ENCODE measurements at places on chromosomes 3 and 15. TPM values are rescaled to one million over a fixed set of nuclear protein-coding genes. Genes with fewer than 3 reads are reported as not detected.
A peak's percentile ranks its signal among the peaks of the same experiment; 100 is the strongest.

Gene ARRDC4
- 2.5 TPM for total RNA-seq

Gene EPHB3
- not detected for total RNA-seq

Gene BSN
- 0.70 TPM for total RNA-seq

Gene ACKR2
- total RNA-seq, result 1.1 TPM

Gene CTDSPL2
- total RNA-seq, result 95.2 TPM

Gene ADGRG7
- total RNA-seq, result not detected

Gene SLC9C1
- not detected for total RNA-seq

DNA sequence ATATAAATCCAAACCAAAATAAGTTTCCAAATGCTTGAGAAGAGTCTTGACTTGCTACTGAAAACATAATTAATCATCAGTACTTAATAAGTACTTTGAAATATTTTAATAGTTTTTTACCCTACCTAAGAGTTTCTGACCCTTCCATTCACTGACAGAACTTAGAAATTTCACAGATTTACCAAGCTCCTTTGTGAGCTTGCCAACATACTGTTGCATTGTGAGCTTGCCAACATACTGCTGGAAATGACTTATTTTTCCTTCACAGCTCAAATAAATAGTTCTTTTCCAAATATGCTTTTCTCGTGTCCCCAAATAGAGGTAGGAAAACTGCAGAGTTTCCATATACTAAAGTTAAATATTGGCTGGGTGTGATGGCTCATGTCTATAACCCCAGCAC, 9.6 kb upstream of the AADAC start:
- H3K27me3 ChIP-seq, result no peaks in the 10 kb centered on the region
- no peaks in the 10 kb centered on the region for H3K36me3 ChIP-seq
- H3K4me3 ChIP-seq, result no peak overlapping the region
- H3K4me1 ChIP-seq, result peaks cover 14% of the 10 kb centered on the region

DNA sequence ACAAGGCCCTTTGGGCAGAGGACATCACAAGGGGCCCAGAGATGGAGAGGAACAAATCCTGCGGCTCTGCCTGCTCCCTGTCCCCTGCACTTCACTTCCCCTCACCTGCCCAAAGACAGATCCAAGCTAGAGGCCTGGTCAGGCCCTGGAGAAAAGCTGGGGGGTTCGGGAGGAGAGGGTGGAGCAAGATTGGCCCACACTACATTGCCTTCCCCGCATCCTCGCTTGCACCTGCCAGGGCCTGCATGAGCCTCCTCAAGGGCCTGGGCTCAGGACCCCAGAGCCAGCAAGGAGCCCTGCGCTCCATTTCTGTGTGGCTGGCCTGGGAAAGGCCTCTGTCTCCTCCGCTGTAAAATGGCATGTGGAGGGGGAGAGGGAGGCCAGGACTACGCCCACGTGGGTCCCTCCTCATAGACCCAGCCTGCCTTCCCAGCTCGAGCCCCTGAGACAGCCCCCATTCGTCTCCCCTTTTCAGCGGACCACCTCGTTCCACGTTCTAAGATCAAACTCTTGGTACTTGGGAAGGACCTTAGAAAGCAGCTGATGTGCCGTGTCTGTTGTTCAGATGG, 106.0 kb downstream of the HMG20A start:
- H3K27ac ChIP-seq, result peak overlapping the region; percentile 46
- no peaks in the 10 kb centered on the region for H3K36me3 ChIP-seq
- H3K4me1 ChIP-seq, result peaks cover 55% of the 10 kb centered on the region
- H3K27me3 ChIP-seq, result no peaks in the 10 kb centered on the region
- H3K4me3 ChIP-seq, result no peak overlapping the region

DNA sequence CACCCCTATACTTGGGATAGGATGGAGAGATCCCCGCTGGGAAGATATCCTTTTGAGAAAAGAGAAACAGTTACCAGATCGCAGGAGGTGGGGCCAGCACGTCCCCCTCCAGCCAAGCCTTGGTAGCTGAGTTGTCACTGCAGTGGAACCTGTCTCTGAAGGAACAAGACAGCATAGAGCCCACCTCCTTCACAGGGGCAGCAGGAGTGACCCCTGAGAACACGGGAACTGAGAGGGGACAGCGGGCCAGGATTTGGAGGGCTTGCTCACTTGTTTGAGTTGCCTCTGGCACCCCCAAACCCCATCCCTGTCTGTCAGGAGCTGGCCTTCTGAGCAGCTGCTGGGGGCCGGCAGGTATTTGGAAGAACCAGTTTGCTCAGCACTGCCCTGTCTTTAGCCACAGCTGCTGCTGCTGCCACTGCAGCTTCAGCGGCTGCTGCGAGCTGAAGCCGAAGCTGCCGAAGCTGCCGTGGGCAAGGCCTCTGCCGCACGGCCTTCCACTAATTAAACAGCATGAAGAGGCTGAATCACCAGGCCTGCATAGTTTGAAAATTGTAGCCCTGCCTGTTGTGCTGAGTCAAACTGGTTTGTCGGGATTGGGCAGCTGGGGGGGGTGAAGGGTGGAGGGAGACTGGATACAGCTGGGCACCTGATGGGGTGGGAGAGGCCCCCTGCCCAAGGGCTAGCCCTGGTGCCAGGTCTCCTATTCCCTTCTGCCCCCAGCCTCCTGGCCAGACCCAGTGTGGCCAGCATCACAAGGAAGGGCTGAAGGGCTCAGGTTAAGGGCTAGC, 4.0 kb downstream of the EPHB3 start:
- H3K27me3 ChIP-seq, result peaks cover 89% of the 10 kb centered on the region
- H3K27ac ChIP-seq, result no peak overlapping the region
- no peak overlapping the region for H3K4me3 ChIP-seq
- peaks cover 7% of the 10 kb centered on the region for H3K4me1 ChIP-seq
- no peaks in the 10 kb centered on the region for H3K36me3 ChIP-seq

DNA sequence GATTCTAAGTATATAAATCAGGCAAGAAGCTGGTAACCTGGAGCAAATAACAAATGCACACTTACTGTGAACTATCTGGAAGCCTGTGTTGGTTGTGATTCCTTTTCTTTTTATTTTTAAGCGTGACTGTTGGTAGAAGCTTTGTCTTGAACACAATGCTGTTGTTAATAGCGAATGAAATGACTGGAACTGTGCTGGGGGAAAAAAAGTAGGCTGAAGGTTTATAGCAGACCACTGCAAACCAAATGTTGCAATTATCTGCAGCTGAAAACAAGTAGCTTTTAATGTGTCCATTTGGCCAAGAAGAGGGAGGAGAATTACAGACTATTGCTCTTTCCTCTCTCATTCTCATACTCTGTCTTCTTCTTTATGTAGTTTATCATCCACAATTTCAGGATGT, 184.5 kb upstream of the DNAJC19 start:
- no peaks in the 10 kb centered on the region for H3K4me1 ChIP-seq
- H3K36me3 ChIP-seq, result no peaks in the 10 kb centered on the region
- no peak overlapping the region for H3K27ac ChIP-seq
- no peak overlapping the region for H3K4me3 ChIP-seq
- no peaks in the 10 kb centered on the region for H3K27me3 ChIP-seq
- DNase-seq, result no peak

- no peak for DNase-seq
- no peak overlapping the region for H3K4me3 ChIP-seq
- peaks cover 15% of the 10 kb centered on the region for H3K4me1 ChIP-seq
- no peaks in the 10 kb centered on the region for H3K27me3 ChIP-seq
These were observed 7.7 kb upstream of the GOLGB1 start for GRCh38 chr3:121757087-121757811.

- H3K4me3 ChIP-seq, result no peak overlapping the region
- DNase-seq, result no peak
- H3K36me3 ChIP-seq, result no peaks in the 10 kb centered on the region
- no peak overlapping the region for H3K27ac ChIP-seq
- 0 out of 2 replicates have a peak, but pooled peaks cover 5% of the 10 kb centered on the region for H3K4me1 ChIP-seq
These were observed 84.0 kb downstream of the IFT80 start for GRCh38 chr3:160314995-160315394.

GRCh38 chr3:124351430-124352148, 359.7 kb upstream of the ROPN1 start:
- H3K27ac ChIP-seq, result no peak overlapping the region
- peak; percentile 39 for DNase-seq

DNA sequence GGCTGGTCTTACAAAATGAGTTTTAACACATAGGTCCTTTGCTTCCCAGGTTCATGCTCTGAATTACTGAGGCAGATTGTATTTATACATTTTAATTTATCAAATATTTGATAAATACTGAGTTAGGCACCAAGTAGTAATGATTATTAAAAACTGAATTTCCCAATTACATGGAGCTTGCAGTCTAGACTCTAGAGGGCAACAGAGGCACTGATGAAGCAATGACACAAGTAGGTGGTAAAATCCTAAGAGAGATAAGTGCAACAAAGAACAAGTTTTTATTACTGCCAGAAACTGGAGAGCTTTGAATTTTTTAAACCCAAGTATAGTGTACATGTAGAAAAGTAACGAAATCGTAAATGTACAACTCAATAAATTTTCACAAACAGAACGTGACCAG, 406.2 kb upstream of the RARB start:
- H3K36me3 ChIP-seq, result no peaks in the 10 kb centered on the region
- no peak overlapping the region for H3K4me3 ChIP-seq
- no peaks in the 10 kb centered on the region for H3K27me3 ChIP-seq
- peak; percentile 3 for DNase-seq
- no peaks in the 10 kb centered on the region for H3K4me1 ChIP-seq

GRCh38 chr15:67093504-67093862, 28.1 kb downstream of the SMAD3 start:
- H3K27me3 ChIP-seq, result no peaks in the 10 kb centered on the region
- DNase-seq, result no peak
- H3K4me1 ChIP-seq, result peaks cover 32% of the 10 kb centered on the region
- H3K27ac ChIP-seq, result no peak overlapping the region
- H3K4me3 ChIP-seq, result no peak overlapping the region

- no peaks in the 10 kb centered on the region for H3K4me1 ChIP-seq
- no peaks in the 10 kb centered on the region for H3K36me3 ChIP-seq
- DNase-seq, result no peak
- H3K27ac ChIP-seq, result no peak overlapping the region
- H3K4me3 ChIP-seq, result no peak overlapping the region
- no peaks in the 10 kb centered on the region for H3K27me3 ChIP-seq
These were observed 495.2 kb upstream of the EPHA6 start for GRCh38 chr3:96319166-96319565.

DNA sequence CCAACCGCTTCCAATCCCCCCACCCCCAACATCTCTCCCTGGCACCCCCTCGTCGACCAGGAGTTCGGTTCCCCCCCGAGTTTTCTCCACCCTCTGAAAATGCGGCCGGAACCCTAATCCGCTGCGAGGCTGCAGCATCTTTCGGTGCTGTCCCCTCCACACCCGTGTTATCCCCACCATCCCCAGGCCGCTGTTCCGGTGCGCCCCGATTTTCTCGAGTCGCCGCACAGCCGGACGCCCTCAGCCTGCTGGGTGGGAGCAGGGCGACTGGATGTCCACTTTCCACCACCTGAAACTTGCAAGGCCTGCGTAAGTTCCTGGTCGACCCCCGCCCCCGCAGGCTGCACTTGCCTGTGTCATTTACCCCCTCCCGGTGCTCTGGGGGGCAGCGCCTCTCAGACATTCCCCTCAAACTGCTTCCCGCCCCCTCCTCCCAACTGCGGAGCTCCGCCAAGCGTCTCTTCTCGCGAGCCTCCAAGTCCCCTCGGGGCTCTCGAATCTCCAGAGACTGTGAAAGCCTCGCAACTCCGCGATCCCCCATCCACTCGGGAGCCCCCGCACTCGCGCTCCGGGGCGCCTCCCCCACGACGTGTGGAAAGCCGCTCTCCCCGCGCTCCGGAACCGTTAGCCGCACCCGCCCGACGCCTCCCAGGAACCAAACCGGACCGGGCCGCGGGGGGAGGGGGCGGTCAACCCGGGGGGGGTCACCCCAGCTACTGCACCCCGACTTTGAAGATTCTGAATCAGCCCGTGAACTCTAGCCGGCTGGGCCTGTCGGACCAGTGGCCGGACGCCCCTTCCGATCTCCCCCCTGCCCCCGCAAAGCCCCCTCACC, 566 bp downstream of the ETV5 start:
- H3K27me3 ChIP-seq, result no peaks in the 10 kb centered on the region
- H3K4me1 ChIP-seq, result peaks cover 64% of the 10 kb centered on the region
- H3K36me3 ChIP-seq, result peaks cover 18% of the 10 kb centered on the region
- H3K4me3 ChIP-seq, result peak overlapping the region; percentile 84

DNA sequence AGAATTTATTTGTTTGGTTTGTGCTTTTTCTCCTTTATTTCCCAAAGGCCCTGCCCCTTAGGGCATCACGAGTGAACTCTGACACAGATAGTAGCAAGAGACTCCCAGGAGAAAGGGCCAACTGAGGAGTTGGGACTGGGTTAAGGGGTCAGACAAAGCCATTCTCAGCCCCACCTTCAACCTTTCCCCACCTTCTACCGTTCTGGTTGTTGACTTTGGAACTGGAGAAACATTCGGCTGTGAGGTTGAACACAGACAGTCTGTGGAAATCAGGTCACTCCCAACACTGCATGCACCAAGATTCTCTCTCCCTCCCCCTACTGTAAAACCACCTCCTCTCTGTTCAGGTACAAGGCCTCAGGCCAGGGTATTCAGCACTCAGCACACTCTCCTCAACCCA, 3.9 kb upstream of the BDH1 start:
- no peak overlapping the region for H3K4me3 ChIP-seq
- H3K36me3 ChIP-seq, result no peaks in the 10 kb centered on the region
- H3K27ac ChIP-seq, result no peak overlapping the region

GRCh38 chr3:130299531-130299930, 45.9 kb upstream of the COL6A5 start:
- no peaks in the 10 kb centered on the region for H3K27me3 ChIP-seq
- no peak overlapping the region for H3K27ac ChIP-seq
- DNase-seq, result no peak
- H3K36me3 ChIP-seq, result no peaks in the 10 kb centered on the region
- H3K4me3 ChIP-seq, result no peak overlapping the region

GRCh38 chr3:196546537-196546936, 21.8 kb downstream of the WDR53 start:
- no peak overlapping the region for H3K4me3 ChIP-seq
- H3K27me3 ChIP-seq, result no peaks in the 10 kb centered on the region
- no peaks in the 10 kb centered on the region for H3K36me3 ChIP-seq
- no peak overlapping the region for H3K27ac ChIP-seq
- peaks cover 13% of the 10 kb centered on the region for H3K4me1 ChIP-seq

DNA sequence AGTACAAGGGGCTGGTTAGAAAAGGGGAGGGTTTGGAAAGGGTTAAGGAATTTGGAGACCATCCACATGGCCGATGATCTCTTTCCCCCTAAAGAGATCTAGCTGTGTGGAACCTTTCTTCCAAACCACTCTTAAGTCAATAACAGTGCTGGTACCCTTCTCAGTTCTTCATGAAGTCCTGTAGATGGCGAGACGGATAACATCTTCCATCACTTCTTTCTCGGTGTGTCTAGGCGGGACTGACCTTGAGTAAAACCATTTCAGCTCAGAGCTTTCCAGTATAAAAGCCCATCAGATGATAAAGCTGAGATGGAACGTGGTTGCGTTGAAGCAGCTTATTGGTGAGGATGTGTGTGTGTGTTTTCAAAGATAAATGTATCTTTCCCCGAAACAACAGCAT, 151.5 kb upstream of the BHLHE40 start:
- peaks cover 25% of the 10 kb centered on the region for H3K4me1 ChIP-seq
- H3K27ac ChIP-seq, result no peak overlapping the region
- no peak for DNase-seq

- no peaks in the 10 kb centered on the region for H3K4me1 ChIP-seq
- DNase-seq, result no peak
- H3K27ac ChIP-seq, result no peak overlapping the region
- H3K4me3 ChIP-seq, result no peak overlapping the region
These were observed 173.1 kb upstream of the CHRNA7 start for GRCh38 chr15:31857194-31857593.

GRCh38 chr15:45842151-45842550, 207.3 kb downstream of the SQOR start:
- H3K4me1 ChIP-seq, result peaks cover 11% of the 10 kb centered on the region
- DNase-seq, result peak; percentile 23
- H3K4me3 ChIP-seq, result no peak overlapping the region
- H3K27ac ChIP-seq, result no peak overlapping the region
- H3K36me3 ChIP-seq, result no peaks in the 10 kb centered on the region

Data from HepG2 (cell line).